Kidney capillary endothelial cell (primary cell): ENCODE measurements at places on chromosomes 16 and 17.

DNA sequence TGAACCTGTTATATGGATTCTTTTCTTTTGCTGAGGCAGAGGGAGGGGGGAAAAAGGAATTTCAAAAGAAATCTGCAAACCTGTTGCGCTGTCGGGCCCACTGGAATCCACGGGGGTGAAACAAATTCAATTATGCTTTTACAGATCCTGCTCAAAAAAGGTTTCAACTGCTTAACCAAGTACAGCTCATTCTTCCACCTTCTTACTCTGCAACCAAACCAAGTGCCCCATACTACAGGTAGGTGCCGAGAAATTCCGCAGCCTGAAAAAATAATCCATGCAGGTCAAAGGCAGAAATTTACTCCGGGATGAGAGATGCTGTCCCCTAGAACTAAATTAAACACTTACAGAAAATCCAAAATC, 416 bp downstream of the RNF43 start:
- no peak for DNase-seq

- DNase-seq, result no peak
Observed at GRCh38 chr17:7218758-7219157, 878 bp downstream of the DLG4 start.

DNA sequence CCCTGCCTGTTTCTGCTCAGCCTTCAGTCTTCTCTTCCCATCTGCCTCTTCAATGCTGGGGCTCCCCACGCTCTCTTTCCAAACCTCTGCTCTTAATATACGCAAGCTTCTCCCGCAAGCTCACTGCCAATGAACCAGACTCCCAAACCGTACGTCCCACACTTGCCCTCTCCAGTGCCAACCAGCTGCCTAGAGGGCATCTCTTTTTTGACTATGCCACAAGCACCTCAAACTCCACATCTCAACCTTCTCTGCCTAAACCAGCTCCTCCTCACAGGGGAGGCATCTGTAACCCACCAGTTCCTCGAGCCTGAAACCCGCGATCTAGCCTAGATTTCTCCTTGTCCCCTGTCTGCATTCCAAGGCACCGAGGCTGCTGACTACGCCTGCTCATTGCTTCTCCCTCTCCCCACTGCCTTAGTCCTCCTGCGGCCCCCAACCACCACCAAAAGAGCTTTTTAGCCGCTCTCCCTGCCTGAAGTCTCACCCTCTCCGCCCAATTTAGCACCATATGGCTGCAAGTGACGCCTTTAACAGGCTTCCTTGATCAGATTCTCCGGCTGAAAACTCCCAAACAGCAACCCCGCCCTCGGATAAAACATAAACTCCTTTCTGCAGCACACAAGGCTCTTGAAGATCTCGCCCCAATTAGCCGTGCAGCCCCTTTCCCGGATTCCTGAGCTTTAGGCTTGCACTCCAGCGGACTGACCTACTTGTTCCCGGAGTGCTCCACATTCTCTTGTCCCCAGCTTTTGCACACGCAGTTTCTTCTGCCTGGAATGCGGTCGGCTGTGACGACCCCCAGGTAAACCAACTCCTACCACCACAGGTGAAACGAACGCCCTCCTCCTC, 1.5 kb downstream of the GGA2 start:
- DNase-seq, result no peak

DNA sequence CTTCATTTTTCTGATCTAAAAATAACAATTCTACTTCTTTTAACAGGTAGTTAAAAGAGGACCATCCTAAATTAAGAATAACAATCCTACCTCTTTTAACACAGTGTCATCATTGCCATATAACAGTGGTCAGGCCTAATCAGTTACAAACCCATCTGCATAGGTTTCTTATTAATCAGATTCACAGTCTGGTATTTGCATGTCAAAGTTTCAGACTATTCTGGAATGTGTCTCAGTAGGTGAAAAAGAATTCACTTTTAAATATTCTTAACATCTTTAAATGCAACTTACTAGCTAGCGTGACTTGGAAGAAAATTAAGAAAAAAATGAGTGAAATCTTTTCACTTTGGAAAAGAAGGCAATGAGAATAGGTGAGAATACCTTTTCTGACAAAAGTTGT, 6.8 kb upstream of the KRT12 start:
- no peak for DNase-seq

- DNase-seq, result no peak
Observed at GRCh38 chr17:57445772-57446472, 189.6 kb downstream of the MSI2 start.

DNA sequence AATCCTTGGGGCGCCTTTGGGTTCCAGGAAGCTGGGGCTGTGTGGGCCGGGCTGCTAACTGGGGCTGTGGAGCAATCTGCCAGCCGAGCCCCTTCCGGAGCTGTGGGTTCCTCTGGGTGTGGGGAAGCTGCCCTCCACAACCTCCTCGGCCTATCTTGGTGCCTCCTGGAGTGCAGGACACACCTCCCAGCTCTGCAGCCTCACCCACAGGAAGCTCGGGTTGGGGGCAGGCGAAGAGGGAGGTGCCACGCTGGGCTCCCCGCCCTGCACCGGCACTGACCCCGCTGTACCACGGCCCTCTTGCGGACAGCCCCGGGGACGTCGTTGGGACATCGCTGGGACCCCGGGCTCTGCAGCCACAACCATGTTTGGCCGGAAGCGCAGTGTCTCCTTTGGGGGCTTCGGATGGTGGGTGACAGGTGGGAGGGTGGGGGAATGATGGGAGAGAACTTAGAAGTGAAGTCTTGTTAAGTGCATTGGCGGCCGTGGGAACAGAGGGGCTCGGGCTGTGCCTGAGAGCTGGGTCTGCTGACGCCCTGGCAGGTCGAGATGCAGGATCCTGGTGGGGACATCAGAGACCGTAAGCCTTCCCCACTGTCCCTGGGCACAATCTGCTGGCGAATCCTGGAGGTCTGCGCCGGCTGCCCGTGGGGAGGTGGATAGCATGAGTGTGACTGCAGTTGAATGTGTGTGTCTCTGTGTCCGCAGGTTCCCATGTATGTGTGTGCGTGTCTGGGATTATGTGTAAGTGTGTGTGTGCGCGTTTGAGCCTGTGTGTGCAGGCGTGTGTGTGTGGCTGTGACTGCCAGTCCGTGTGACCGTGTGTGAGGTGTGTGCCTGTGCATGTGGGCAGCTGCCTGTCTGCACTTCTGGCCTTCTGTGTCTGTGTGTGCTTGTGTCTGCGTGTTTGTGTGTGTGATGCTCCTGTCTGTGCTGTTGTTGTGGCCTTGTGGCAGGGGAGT, at the start of gene RAP1GAP2:
Gene RAP1GAP2 (plus strand): TSS at position 275 of the 962 bp plus-strand sequence. CDS start 90 bp downstream, at position 365.
- DNase-seq, result no peak
